ENCODE measurements at places on chromosomes 2 and 18.

DNA sequence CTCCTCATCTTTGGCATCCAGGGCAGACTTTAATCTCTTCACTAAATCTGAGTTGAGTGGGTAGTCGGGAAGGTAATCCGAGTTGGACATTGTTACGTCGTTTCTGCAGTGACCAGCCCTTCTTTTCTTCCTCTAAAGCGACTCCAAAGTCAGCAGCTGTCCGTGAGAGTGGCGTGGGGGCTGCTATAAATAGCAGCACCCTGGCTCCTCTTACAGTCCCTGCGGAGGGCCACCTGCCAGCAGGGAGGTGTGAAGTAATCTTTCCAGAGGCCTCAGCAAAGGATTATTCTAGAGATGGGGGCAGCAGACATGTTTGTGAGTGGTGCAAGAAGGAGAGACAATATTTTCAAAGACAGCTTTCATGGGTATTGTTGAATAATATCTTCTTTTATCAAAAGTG is at the start of gene ASB18:
Gene ASB18, minus strand, starts transcription at position 151 of the 400 bp plus-strand sequence. Its CDS starts 61 bp downstream, at position 90.
- no peak for DNase-seq

DNA sequence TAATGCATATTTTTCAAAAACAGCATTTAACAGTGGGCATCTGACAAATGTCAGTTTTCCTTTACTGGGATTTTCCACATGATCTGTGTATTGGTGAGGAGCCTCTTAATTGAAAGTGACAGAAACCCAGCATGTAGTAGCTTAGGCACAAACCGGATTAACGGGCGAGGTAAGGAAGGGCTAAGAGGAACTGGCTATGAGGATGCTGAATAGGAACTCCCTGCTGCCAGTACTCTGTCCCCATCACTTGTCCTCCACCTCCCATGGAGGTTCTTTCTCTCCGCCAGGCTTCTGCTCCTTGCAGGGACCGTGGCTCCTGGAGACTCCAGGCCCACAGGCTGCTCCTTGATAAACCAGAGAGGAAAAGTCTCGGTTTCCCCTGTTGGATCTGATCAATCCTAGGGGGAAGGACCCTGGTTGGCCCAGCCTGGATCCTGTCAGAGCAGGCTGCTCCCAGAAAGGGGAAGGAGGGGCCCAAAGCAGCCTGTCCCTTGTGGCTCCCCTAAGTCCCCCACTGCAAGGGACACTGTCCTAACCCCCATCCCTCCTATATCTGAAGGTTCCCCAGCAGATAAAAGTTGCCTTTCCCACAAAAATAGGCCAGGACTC is 10.3 kb downstream of the TEX44 start:
- no peak for DNase-seq

- DNase-seq, result no peak
Observed at GRCh38 chr18:13914170-13914569, 1.2 kb downstream of the MC2R start.

- DNase-seq, result no peak
Observed at GRCh38 chr2:148819019-148819585, 55.9 kb upstream of the KIF5C start.

- DNase-seq, result no peak
Observed at GRCh38 chr2:209593930-209594329, 170.1 kb downstream of the MAP2 start.

GRCh38 chr2:112004253-112004645 is 50.8 kb upstream of the TMEM87B start:
- peak; percentile 26 for DNase-seq

DNA sequence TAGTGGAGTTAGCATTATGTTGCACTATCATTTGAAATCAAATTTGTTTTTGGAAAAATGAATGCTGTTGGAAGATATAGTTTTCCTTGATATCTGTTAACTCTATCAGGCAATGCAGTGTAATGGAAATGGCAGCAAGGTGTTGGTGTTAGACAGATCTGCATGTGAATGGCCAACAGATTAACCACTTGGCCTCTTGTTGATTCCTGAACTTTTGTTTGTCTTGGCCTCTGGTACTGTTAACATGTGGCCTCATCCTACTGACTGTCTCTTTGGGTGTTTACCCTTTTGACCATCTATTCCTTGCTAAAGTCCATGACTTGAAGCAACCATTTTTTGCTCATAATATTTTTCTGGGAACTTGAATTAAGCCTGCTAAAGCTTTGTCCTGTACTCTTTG is 110.2 kb upstream of the CDH2 start:
- DNase-seq, result no peak

DNA sequence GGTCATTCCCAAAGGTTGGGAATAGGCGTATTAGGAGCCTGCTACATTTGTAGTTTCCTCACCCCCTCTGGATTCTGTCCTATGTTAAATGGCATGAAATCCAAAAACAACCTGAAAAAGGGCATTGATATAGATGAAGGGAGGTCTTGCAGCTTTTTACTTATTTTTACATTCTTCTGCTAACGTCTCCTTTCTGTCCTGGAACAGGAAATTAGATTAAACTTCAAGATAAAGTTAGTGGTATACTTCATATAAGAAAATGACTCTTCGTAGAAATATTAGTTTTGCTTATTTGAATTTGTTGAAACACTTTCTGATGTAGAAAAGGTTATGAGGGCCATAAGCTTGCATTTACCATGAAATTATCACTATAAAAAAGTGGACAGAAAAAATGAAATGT is 694.5 kb downstream of the ADCYAP1 start:
- no peak for DNase-seq

- DNase-seq, result no peak
Observed at GRCh38 chr2:99867770-99868169, 274.6 kb downstream of the AFF3 start.

DNA sequence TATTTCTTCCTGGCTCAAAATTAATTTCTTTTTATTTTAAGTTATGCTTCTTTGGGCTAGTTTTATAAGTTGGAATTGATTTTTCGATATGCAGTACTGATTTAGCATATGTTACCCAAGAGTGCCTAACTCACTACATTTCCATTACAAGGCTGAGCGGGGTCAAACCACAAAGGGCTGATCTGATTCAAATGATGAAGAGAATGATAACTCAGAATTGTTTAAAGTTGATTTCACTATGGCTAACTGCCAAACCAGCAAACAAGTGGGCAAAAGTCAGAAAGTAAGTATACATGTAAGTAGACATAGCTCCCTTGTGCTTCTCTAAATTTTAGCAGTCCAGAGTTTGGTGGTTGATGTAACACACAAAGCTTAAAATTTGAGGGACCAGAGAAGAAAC is 35.6 kb downstream of the RAD51AP2 start:
- DNase-seq, result no peak

DNA sequence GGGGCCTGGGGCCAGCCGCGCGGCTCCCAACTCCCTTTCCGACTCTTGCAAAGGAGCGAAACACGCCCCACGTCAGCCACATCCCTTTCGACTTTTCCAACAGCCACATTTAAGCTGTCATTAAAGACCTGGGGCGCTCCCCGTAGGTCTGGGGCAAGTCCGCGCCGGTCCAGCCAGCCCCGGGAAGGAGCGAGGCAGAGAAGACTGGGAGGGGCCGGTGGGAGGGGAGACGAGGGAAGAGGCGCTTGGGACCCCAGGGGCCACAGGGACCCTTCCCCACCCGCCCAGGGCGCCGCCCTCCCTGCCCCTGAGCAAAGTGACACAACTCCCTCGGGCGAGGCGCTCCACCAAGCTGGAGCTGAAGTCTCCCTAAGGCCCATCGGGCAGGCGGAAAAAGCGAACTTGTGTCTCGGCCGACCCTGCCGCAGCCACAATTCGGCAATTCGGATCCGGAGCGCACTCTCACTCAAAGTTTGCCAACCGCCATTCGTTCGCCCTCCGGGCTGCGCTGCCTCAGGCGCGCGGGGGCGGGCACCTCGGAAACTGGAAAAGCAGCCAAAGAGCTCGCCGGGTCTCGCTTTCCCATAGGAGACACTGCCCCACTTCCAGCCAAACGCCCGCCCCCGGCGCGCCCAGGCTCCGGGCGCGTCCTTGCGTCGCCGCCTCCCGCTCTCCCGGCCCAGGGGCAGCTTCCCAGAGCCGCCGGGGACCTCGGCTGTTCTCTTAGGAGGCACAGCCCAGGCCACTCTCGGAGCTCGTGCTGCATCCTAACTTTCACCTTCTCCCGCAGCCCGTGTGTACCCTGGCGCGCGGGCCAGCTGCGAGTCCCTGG is 1.1 kb upstream of the KCTD1 start:
- DNase-seq, result no peak

DNA sequence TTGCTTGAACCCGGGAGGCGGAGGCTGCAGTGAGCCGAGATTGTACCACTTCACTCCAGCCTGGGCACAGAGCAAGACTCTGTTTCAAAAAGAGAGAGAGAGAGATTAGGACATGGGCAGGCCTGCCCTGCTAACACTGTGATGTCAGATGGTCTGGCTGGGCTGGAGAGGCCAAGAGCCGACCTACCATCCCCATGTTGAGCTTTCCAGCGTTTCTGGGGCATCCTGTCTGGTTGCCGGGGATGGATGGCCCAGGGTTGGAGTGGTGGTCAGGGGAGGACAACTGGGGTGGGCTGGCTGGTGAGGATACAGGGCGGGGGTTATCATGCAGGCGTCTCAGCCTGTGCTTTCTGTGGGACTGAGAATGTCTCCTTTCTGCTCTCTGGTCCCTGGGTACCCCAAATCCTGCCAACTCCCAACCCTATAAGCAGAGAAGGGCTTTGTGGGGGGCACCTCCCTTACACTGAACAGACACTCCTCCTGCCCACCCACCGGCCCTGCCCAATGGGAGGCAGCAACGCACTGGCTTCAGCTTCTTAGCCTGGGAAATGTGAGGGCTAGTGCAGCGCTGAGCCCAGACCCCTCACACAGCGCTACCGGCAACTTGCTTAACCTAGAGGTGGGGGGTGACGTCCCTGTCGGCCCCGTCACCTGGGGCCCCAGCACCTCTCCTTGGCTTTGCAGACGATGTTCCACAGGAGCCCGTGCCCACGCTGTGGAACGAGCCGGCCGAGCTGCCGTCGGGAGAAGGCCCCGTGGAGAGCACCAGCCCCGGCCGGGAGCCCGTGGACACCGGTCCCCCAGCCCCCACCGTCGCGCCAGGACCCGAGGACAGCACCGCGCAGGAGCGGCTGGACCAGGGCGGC is 5.4 kb downstream of the SNORC start:
- no peak for DNase-seq

DNA sequence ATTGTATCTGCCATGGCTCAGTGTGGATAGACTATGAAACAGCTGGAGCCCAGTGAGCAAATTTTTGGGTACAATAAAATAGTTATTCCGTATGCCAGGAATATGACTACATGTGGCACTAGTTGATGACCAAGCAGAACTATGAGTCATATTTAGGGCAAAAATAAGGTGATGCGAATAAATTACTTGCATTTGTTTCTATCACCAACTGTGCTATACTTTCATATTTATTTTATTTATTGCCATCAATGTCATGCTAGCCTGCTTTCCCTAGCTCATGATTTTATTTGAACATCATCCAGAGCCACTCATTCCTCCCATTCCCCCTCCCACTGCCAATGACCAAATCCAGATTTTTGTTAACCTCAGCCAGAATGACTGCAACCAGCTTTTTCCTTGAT is 13.3 kb upstream of the FAP start:
- DNase-seq, result no peak

DNA sequence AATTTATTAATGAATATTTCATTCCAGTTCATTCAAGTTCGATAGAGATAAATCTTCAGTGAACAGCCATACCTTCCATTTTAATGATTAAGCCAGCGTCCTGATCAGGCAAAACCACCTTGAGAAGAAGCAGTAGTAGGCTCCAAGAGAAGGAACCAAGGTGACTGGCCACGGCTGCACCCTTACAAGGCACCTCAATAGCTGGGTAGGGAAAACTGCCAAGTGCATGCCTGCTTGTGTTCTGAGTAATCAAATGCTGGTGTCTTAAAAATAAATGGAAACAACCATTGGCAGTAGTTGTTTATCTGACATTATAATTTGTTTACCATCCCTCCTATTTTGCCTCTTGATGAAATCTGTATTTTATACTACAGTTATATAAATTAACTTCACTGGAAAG is 10.0 kb upstream of the FEZ2 start:
- DNase-seq, result no peak

DNA sequence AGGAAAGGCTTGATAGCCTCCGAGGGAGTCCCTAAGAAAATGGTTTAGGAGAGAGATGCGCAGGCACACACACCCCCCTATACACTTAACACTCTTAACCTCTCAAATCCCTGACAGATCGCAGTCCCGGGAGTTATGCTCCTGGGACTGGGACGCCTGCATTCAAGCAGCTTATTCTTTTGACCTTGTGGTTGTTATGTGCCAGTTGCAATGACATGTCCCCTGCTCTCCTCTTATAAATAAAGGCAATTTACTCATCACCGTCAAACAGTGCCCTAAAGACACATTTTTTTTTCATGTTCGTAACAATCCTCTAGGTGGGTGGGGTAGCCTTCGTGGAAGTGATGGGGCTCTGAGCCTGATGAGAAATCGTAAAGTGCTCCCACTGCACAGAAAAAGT is 162.2 kb downstream of the LRRC30 start:
- no peak for DNase-seq

GRCh38 chr18:58635891-58636290 is 7.0 kb upstream of the ALPK2 start:
- DNase-seq, result no peak

GRCh38 chr2:68837861-68838341 is 33.3 kb downstream of the BMP10 start:
- no peak for DNase-seq

GRCh38 chr18:54150226-54150625 is 74.2 kb downstream of the MBD2 start:
- DNase-seq, result no peak

- no peak for DNase-seq
Observed at GRCh38 chr2:24400207-24400907, 40.0 kb upstream of the ITSN2 start.

DNA sequence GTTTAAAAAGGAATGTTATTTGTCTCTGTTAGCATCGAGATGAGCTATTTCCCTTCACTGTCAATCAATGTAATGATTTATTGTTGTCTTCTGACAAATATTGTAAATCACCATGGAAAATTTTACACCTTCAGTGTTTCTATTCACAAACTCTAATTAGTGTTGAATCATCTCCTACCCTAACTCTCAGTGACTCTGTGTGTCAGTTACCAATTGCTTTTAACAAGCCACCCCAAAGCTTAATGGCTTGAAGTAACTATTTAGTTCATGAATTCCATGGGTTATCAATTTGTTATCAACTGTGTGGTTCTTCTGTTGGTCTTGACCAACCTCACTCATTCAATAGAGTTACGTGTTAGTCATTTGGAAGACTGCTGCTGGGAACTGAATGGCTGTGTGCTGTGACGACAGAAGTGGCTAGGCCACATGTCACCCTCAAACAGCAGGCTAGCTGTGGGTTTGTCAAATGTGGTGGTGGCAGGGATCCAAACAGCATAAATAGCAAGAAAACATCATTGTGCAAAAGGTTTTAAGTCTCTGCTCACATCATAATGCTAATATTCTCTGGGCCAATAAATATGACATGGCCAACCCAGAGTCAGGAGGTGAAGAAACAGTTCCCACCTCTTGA is 910.8 kb upstream of the CDH2 start:
- no peak for DNase-seq

DNA sequence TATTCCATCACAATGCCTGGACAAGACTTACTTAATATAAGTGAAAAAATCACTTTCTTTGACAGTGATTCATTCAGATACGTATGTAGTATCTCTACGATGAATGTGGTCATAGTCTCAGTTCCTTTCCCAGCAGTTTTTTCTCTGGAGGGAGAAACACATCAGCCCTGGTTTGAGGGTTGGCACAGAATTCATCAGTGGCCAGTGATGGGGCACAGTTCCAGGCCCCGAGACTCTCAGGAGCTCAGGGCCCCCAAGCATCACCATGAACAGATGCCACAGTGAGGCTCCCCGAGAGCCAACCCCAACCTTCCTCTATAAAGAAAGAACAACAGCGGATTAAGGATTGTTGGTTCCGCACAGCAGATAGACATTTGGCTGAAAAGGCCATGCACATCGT is 12.5 kb downstream of the PRKAG3 start:
- no peak for DNase-seq

GRCh38 chr2:53429901-53430300 is 337.7 kb upstream of the CHAC2 start:
- DNase-seq, result no peak
